K562 (cell line): ENCODE measurements at places on chromosomes 1 and 21. TPM values are rescaled to one million over a fixed set of nuclear protein-coding genes. Genes with fewer than 3 reads are reported as not detected.
A peak's percentile ranks its signal among the peaks of the same experiment; 100 is the strongest.

DNA sequence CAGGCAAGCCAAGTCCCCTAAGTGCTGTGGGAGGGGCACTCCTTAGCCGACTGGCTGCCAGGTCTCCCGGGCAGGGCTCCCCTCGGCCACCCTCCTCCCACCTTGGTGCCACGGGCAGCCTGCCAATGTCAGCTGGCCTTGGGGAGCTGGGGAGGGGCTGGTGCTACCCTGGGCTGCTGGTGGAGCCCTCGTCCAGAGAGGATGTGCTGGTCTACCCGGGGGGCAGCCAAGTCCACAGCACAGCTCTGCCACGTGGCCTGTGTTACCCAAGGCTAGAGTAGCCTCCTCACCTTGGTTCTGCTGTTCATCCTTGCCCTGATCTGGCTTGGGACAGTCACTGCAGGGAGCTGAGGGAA lies 42.9 kb downstream of the CRYAA start:
- H3K27ac ChIP-seq: no peak overlapping the region
- no peaks in the 10 kb centered on the region for H3K36me3 ChIP-seq

GRCh38 chr21:25658427-25659035 lies 19.5 kb downstream of the JAM2 start:
- no peak overlapping the region for H3K27ac ChIP-seq
- DNase-seq: no peak
- no peaks in the 10 kb centered on the region for H3K4me1 ChIP-seq
- no peak overlapping the region for H3K4me3 ChIP-seq
- no peaks in the 10 kb centered on the region for H3K36me3 ChIP-seq

- no peaks in the 10 kb centered on the region for H3K36me3 ChIP-seq
- peaks cover 24% of the 10 kb centered on the region for H3K4me1 ChIP-seq
- H3K27me3 ChIP-seq: peaks cover 58% of the 10 kb centered on the region
- H3K27ac ChIP-seq: no peak overlapping the region
- H3K4me3 ChIP-seq: no peak overlapping the region
Measured at GRCh38 chr1:197921235-197922069, 4.3 kb downstream of the LHX9 start.

- H3K4me3 ChIP-seq: no peak overlapping the region
- H3K36me3 ChIP-seq: no peaks in the 10 kb centered on the region
Measured at GRCh38 chr1:41498391-41498790, 13.9 kb upstream of the EDN2 start.

DNA sequence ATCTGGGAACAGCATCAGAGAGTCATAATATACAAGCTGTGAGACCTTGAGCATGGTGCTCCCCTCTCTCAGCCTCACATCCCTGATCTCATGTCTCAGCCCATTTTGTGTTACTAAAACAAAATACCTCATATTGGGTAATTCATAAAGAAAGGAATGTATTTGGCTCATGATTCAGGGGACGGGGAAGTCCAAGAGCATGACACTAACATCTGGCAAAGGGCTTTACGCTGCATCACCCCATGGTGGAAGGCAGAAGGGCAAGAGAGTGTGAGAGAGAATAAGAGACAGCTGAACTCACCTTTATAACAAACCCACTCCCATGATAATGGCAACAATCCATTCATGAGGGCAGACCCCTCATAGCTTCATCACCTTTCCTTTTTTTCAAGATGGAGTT lies 36.5 kb downstream of the RNASEL start:
- no peak overlapping the region for H3K4me3 ChIP-seq
- no peaks in the 10 kb centered on the region for H3K36me3 ChIP-seq
- DNase-seq: no peak
- H3K27me3 ChIP-seq: peaks cover 21% of the 10 kb centered on the region

DNA sequence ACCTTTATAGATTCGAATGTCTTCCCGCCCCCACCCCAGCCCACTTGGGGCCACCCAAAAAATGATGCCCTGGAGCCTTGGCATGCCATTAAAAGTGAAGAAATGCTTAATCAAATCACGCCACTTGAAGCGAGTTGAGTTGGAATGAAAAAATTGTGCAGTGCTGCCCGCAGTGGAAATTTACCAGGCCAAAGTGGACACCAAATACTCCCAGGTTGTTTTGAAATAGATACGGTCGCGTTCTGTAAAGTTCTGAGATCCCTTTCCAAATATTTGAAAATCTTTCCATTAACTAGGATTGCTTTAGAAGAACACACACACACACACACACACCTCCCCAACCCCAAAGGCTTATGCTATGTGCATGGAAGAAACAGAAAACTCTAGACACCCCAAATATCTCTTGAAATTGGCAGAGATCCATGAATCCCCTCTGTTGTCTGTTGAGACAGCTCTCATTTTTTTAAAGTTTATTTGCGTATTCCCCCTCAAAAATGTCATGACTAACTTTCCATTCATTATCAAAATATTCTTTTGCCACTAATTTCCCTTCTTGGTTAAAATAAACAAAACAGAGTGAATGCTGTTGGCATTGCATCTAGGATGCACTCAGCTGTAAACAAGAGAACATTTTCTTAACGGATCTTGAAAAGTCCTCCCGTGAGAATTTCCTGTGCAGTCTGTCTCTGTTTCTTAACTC lies 142.3 kb upstream of the KCNE2 start:
- peaks cover 44% of the 10 kb centered on the region for H3K27me3 ChIP-seq
- H3K27ac ChIP-seq: no peak overlapping the region
- no peaks in the 10 kb centered on the region for H3K36me3 ChIP-seq
- H3K4me3 ChIP-seq: no peak overlapping the region
- H3K4me1 ChIP-seq: peaks cover 3% of the 10 kb centered on the region; the same call in 1 of the 2 replicates

- H3K27me3 ChIP-seq: no peaks in the 10 kb centered on the region
- peak; percentile 50 for DNase-seq
- H3K36me3 ChIP-seq: no peaks in the 10 kb centered on the region
- H3K4me3 ChIP-seq: no peak overlapping the region
Measured at GRCh38 chr1:70994753-70995268, 52.8 kb downstream of the PTGER3 start.

- no peaks in the 10 kb centered on the region for H3K36me3 ChIP-seq
- peaks cover 77% of the 10 kb centered on the region for H3K27me3 ChIP-seq
- H3K4me3 ChIP-seq: no peak overlapping the region
- H3K27ac ChIP-seq: no peak overlapping the region
- H3K4me1 ChIP-seq: peaks cover 14% of the 10 kb centered on the region; the same call in 1 of the 2 replicates
Measured at GRCh38 chr1:21539933-21540332, 30.7 kb downstream of the ALPL start.

DNA sequence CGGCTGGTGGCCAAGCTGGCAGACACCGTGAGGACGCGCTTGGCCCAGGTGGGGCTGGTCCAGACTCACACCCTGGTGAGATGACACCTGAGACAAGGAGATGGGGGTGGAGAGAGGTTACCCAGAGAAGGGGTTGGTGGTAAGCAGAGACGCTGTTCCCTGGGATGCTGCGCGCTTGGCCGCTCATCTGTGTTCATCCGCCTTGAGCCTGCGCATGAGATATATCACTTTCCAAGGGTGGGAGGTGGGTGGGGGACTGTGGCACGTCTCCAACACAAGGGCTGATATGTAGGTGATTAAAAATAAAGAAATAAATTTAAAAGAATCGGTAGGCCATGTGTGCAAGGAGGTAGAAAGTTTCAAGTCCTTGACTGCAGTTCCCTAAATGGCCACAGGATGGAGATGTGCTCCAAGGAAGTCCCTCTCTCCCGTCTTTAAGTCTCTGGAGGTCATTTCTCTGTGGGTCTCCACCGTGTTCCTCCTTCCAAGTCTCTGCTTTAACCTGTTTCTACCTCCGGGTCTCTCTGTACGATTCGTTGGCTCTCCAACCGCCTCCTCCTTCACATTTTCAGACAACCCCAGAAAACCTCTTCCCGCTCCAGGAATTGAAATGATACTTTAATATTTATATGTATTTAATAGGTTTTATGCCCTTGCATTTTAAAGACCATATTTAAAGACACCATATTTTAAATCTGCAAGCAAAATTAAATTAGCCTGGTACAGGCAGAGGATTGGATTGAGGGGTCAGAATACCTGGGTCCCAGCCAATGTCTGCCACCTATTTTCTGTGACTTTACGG lies 4.5 kb downstream of the TTC24 start:
- H3K27me3 ChIP-seq: no peaks in the 10 kb centered on the region
- peaks cover 10% of the 10 kb centered on the region for H3K4me1 ChIP-seq
- peak; percentile 83 for DNase-seq
- no peaks in the 10 kb centered on the region for H3K36me3 ChIP-seq
- H3K4me3 ChIP-seq: no peak overlapping the region

DNA sequence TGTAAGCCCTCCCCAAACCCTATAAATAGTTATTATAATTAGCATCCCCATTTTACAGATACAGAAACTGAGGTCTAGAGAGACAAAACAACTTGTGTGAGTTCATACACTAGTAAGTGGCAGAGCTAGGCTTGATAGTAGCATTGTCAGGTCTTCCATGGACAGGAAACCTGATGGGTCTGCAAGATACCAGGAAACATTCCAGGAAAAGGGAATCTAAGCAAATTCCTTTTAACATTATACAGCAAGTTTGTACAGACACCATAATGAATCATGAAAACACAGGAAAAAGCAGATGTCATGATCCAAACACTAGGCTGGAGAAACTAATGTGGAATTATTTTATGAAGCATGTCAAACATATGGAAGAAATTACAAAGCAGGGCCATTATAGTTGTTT lies 89.1 kb upstream of the KCNK2 start:
- H3K27ac ChIP-seq: no peak overlapping the region
- no peaks in the 10 kb centered on the region for H3K36me3 ChIP-seq
- no peaks in the 10 kb centered on the region for H3K4me1 ChIP-seq
- no peak for DNase-seq
- H3K4me3 ChIP-seq: no peak overlapping the region
- H3K27me3 ChIP-seq: no peaks in the 10 kb centered on the region

C1orf167 gene
- polyA plus RNA-seq: 0.86 and 0.94 TPM in 2 replicates

CCDC185 gene
- polyA plus RNA-seq: not detected in 2 replicates
